ENCODE measurements at places on chromosomes 5 and 9.
A peak's percentile ranks its signal among the peaks of the same experiment; 100 is the strongest.

- no peak for DNase-seq
Observed at GRCh38 chr9:121886759-121887485, 206.2 kb downstream of the TTLL11 start.

- DNase-seq = peak; percentile 39
Observed at GRCh38 chr9:90815183-90815943, 13.7 kb downstream of the SYK start.

DNA sequence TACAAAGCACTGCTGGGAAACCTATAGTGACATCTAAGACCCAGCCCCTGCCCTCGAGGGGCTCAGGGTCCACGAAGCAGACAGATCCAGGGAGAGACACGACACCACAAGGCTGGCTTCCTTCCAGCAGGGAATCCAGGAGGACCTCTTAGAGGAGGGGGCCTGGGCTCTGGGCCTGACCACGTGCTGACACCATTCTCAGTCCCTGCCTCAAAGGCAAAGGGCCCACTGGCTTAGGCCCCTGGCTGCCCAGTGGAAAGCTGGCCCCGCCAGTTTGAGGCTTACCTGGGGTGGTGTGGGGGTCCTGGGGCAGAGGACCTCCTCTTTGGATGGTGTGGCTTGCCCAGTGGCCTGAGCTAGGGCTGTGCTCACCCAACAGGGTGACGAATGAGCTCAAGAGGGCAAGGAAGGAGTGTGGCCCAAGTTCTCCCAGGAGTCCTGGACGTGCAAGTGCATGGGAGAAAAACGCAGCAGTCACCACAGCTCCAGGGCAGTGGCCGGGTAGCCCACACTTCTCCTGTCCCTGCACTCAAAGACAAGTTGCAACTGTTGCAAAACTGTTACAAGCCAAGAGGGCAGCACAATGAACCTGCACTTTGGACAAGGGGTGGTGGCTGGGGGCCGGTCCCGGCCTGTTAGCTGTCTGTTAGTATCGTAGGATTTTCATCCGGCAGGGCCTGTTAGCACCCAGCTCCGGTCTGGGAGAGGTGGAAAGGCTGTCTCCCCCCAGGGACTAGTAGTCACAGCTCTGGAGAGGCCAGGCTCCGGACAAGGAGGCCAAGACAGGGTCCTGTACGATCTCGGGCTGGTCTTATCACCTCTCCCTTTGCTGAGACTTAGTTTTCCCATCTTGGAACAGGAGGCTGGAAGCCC is 1.5 kb upstream of the SARDH start:
- no peak for DNase-seq

DNA sequence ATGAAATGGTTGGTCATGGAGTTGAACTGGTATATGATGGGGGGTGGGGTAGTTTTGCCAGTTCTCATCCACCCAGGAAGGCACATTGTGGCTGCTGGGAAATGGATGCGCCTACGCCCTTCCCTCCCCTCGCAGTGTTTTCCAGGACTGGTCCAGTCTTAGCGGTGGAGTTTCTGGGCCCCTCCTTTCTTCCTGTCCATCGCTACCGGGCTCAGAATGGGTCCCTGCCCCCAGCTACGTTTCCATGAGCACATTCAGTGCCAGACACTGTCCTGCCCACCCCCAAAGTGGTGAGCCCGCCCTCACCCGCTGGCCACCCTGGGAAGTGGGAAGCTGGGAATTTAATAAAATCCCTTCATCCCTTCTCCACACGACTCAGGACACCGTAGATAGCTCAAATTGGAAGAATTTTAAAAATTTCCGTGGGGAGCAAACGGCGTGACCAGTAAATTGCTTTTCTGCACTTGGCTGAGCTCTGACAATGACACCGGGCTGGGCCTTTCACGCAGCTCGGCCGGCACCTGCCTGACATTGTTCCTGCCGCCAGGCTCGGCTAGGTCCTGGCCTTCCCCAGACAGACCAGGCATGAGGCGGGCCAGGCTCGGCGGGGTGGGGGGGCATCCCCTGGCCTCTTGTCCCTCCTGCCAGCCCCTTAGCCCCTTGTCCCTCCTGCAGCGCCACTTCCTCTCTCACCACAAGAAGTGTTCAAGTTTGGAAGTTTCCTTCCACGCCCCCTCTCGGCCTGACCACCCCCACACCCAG is 3.6 kb downstream of the FGF18 start:
- DNase-seq = no peak

GRCh38 chr5:15376803-15377202 is 123.2 kb upstream of the FBXL7 start:
- DNase-seq = no peak

DNA sequence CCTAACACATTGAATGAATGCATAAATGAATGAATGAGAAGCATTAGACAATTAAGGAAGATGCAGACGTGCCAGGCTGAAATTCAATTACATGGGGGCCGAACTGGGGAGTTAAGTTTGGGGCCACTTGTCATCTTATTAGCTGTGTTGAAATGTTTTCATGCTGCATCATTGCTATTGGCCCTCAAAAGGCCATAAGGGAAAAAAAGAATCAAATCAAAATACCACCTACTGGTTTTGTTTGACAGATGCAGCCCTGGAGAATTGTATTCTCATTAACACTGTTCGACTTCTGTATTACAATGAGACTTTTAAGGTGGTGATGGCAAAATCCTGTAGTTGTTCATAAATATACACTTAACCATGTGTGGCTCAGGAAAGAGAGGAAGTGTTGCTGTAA is 38.4 kb downstream of the UBE2QL1 start:
- no peak for DNase-seq

GRCh38 chr5:180166176-180166575 is 42.8 kb downstream of the RASGEF1C start:
- no peak for DNase-seq

DNA sequence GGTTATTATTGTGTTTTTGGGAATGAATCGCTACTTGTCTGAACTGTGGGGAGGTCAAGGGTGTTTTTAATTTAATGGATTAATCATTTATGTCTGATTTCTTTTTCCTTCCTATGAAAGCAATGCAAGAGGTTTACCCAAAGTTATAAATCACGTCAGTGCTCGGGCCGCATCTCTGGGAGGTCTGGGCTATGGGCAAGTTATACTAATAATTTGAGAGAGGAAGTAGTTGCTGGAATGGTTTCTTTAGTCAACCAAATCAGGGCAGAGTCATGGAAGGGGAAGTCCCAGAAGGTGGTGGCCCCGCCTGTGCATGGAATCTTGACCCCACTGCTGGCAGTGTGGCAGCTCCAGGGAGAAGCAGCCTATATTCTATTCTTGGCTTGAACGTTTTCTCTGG is 180.2 kb downstream of the HSPA4 start:
- no peak for DNase-seq

- DNase-seq = no peak
Observed at GRCh38 chr5:17004441-17005106, 68.5 kb upstream of the MYO10 start.

GRCh38 chr5:110644357-110644756 is 82.1 kb downstream of the TMEM232 start:
- no peak for DNase-seq

DNA sequence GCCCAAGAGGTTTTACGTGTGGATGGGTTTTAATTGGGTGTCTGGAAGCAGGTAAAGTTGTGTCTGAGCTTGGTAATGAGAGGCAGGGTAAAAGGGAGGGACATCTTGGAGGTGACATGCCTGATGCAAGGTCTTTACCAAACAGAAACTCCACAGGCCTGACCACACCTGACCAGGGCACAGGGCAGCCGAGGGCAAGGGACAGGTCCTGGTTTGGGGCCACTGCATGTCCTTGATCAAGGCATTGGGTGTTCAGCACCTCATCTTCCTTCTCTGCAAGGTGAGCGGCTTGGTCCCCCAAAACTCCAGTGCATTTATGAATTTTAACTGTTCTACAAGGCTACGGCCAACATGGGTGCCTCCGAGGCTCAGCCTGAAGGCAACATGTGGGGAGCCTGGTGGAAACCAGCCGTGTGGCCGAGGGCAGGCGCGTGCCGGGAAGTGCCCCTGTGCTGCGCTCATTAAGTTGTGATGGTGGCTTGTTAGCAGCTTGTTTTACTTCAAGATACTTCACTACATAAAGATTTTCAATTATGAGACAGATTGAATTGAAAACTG is 30.7 kb upstream of the LPCAT1 start:
- DNase-seq = no peak

GRCh38 chr5:176425791-176426190 is 9.5 kb upstream of the CLTB start:
- DNase-seq = no peak

DNA sequence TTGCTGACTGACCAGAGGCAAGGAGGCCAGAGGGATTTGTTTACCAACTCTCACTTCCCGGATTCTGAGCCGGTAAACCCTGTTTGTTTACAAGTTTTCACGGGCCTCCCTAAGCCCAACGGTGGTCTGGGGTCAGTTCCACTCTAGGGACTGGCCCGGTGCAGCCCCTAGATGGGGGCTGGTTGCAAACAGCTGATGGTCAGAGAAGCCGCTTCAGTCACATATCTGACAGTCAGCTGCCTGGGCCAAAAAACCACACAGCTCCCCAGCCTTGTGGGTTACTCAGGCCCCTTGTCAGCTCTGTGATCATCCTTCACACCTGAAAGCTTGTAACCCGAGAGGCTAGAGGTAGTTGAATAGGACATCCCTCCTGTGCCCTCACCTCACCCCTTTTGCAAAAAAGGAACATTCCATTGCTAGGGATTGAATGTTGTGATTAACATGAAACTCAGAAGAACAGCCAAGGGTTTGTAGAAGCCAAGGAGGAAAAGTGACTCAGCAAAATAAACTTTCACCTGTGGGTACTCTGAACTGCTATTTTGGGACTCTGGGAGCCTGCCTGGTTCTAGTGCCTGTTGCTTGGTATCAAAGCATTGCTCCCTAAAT is 40.4 kb downstream of the SAR1B start:
- DNase-seq = peak; percentile 64

- no peak for DNase-seq
Observed at GRCh38 chr5:82045554-82046275, 73.9 kb downstream of the ATG10 start.

DNA sequence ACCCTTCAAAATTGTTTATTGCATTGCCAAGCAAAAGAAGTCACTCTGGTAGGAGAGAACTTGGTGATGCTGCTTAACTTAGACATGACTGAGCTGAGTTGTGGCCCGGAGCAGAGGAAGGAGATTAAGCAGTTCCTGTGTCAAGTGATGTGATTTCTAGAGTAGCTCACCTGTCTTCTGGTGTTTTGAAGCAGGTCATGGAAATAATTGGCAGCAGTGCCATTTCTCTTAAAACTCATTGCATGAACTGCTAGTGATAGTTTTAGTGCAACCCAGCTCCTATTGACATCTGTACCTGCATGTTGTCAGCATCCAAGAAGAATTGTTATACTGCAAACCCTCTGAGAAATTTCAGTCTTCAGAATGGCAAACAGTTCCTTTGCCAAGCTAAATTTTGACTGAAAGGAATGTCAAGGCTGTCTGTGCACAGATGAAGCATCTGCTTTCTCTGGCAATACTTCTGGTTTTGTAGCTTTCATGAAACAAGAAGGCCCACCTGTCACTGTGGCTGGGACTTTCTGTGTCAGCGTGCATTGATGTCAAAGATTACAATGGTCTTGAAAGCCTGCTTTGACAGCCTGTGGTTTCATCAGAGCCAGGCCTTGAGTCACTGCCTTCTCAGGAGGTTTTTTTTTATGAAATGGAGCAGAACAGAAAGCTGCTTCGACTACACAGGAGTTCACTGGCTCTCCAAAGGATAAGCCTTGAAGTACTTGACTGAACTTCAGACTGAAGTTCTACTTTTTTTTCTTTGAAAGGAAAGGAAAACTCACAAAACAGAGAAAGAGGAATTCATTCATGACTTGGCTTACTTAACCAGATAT is 90.6 kb downstream of the RALGPS1 start:
- DNase-seq = peak; percentile 97

GRCh38 chr9:70852711-70853240 is 268.6 kb downstream of the TRPM3 start:
- DNase-seq = no peak

- no peak for DNase-seq
Observed at GRCh38 chr5:153714798-153715197, 224.3 kb downstream of the GRIA1 start.

GRCh38 chr9:20405078-20405477 is 217.2 kb downstream of the MLLT3 start:
- DNase-seq = no peak

- peak; percentile 15 for DNase-seq
Observed at GRCh38 chr5:129377504-129377903, 82.6 kb upstream of the ADAMTS19 start.

DNA sequence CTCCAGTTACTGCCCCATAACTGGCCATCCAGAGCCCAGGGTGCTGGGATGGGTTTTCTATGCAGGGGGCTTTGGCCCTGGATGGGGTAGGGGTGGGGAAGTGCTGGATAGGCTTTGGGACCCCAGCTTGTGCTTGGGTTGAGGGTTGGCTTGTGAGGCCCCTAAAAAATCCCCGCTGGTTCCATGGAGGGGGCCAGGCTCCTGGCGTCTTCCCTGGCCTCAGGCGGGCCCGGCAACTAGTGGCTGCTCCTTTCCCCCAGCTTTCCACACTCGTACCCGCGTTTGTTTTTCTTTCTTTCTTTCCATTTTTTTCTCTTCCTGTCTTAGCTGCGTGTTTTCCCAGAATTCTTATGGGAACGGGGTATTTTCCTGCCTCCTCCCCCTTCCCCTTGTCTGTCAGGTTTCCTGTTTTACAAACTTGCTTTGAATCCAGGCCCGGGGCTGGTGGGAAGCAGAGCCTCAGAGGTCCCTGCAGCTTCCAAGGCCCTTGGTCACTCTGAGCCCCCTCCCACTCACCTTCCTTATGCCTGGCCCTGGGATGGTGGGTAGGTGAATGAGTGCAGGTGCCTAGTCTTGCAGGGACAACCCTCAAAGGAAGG is 40.2 kb downstream of the RGS3 start:
- no peak for DNase-seq

- peak; percentile 77 for DNase-seq
Observed at GRCh38 chr5:135944967-135945560, 9.7 kb downstream of the LECT2 start.

GRCh38 chr5:82408033-82408432 is 129.9 kb upstream of the RPS23 start:
- DNase-seq = no peak

- no peak for DNase-seq
Observed at GRCh38 chr5:136423944-136424606, 58.7 kb upstream of the TRPC7 start.

DNA sequence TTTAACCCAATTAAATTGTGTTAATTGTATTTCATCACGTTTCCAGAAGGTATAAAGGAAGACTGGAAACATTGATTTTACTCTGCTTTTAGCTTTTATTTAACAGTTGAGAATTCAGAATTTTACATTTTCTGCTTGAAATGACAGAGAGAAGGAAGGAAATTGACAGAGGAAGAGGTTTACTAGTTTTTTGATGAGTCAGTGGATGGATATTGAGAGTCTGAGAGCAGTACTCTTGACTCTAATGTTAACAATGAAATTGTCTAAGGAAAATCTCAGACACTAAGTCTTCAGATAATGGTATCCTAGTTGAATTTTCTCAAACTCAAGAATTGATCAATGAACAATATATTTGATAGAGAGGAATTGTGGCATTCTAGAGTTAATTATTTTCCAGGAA is 60.6 kb downstream of the IPO11 start:
- DNase-seq = no peak

All from GM12865 (cell line).